ENCODE measurements at places on chromosomes 6 and 20.

GRCh38 chr6:149988550-149989346 is 25.0 kb downstream of the ULBP1 start:
- DNase-seq, result no peak

DNA sequence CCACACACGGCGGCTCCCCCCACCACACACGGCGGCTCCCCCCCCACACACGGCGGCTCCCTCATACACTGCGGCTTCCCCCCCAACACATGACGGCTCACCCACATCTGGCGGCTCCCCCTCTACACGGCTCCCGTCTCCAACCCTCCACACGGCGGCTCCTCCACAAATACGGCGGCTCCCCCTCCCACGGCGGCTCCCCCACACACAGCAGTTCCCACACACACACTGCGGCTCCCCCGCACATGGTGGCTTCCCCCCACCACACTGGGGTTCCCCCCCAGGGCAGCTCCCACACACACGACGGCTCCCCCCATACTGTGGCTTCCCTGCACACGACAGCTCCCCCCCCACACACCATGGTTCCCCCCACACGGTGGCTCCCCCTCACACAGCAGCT is 98.0 kb downstream of the TTLL2 start:
- DNase-seq, result no peak

- no peak for DNase-seq
These were observed 364.9 kb upstream of the RSPO3 start for GRCh38 chr6:126753606-126754005.

DNA sequence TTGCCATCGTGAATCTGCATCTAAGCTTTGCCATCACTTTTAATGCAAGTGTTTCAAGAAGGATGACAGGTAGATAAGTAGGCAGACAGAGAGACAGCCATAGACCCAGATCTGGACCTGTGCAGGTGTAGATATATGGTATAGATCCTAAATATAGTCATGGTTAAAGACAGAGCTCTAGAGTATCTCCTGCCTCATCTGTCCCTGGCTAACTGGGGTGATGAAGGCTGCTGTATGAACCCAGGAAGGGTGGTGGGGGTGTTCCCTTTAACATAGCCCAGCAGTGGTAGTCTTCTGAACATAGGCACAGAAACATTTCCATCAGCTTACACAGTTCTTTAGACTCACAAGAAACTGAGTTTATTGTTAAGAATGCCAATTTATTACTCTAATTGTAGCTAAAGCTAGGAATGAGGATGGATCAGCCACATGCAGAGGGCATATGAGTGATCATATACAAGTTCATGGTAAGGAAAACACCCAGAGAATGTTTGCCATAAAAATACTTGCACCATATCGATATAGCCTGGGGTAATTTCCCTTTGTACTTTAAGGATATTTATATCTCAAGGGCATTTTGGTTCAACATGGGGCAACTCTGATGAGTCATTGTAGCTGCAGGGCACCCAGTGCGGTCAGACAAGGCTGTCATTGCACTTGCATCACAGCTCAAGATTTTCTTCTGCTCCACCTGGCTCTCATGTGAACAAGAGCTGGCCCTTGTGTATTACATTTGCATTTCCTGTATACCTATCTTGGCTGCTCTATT is 587.2 kb downstream of the EPM2A start:
- no peak for DNase-seq

DNA sequence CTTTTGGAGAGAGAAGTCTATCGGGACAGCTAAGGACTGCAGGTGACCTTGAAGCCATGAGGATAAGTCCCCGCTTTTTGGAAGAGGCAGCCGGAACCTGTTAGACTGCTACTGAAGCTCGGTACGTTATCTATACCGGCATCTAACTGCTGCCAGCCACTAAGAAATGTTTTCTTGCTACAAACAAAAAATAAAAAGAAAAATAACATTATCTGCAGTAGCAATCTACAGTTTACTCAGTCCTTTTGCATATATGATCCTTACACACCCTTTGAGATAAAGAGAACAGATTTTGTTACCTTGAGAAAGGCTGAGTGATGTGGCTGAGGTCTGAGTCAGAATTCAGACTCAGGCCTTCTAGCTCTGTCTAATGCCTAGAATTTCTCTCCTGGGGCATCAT is 314.6 kb downstream of the CDH26 start:
- no peak for DNase-seq

DNA sequence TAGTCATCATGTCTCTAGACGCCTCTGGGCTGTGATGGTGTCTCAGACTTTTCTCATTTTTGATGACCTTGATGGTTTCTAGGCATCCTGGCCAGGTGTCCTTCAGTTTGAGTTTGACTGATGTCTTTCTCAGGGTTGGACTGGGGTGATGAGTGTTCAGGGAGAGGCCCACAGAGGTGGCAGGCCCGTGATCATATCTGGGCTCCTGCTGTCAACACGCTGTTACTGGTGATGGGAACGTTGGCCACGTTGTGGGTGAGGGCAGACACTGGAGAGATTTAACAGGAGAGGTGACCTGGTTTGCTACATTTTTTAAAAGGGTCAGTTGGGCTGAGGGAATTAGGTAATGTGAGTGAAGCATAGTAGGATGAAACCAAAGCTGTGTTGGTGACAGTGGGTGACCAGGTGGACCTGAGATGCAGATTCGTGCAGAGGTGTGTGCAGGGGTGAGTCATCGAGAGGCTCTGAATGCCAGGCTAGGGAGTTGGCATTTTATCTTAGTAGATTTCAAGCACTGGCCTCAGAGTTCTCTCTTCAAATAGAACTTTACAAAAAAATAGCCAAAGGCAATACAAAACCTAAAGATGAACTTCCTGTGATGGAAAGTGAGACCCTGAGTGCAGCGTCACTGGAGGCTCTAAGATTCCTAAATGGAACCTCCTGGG is 174.1 kb downstream of the CDH26 start:
- no peak for DNase-seq

GRCh38 chr6:34005901-34006531 is 139.9 kb downstream of the GRM4 start:
- DNase-seq, result no peak

DNA sequence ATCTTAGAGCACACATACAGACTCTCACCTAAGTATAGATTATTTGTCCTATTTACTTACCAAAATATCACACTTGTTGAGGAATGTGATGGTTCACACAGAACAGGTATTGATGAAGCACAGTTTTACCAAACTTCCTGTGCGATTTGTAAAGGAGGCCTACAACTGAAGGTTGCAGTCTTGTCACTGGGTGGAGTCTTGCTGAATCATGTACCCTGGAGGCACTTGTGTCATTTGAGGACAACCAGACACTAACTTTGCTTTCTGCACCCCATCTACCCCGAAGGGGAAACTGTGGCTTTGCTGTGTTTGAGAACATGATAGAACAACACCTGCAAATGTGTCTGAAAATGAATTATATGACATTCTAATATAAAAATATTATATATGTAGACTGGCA is 32.4 kb upstream of the HINT3 start:
- no peak for DNase-seq

GRCh38 chr6:14165091-14165490 is 47.5 kb downstream of the CD83 start:
- no peak for DNase-seq

GRCh38 chr20:36881331-36881730 is 5.4 kb downstream of the TLDC2 start:
- no peak for DNase-seq

DNA sequence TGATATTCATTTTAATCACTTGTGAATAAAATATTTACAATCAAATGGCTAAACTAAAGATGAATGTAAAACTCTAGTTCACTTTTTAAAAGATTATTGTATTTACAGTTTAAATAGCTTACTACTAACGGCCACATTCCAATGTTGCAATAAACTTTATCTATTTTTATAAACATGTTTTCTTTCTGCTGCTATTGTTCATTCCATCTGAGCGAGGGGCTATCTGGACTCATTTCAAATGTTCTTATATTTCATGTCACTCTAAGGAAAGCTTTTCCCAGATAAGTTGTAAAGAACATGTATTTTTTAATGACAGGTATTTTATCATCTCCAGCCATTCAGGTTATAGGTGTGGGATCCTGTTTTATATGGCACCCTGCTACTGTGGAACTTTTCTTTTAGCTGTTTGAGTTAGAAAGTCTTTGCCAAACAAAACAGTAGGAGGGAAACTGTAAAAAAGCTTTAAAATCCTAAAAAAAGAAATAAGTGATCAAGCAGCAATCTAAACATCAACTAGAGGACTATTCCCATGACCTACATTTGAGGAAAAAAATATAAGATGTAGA is 42.5 kb downstream of the HMGCLL1 start:
- DNase-seq, result no peak

DNA sequence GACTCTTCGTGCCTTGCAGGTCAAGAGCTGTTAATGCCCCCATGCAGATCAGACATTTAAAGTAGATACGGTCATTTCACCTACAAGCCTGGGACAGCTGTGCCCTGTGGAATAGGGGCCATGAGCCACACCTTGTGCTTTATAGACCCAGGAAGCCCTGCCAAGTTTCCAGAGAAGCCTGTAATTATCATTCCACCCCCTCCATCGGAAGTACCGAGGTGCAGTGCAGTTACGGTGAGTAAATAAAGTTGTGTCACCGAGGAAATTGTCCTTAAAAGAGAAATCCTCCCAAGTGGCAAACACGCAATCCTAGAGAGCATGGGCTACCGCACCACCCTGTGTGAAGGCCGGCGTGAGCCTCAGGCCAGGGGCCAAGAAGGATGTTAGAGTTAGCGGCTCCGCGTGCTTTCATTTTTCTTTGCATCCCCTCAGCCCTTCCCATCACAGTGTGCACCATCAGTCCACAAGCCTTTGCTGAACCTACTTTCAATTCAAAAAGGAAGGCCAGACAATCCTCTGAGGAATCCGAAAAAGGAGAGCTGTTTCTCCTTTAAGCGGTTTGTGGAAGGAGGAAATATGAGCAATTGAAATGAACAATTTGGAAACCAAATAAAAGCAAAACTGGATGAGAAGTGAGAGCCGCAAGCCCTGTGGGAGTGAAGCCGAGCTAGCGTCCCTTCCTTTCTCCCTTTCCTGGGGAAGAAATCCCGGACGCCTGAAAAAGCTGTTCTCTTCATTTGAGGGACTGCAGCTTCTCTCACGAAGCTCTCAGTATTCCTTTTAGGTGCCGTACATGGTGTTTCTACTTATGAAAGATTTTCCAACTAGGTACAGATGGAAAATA is 183.3 kb upstream of the PDE10A start:
- DNase-seq, result no peak

DNA sequence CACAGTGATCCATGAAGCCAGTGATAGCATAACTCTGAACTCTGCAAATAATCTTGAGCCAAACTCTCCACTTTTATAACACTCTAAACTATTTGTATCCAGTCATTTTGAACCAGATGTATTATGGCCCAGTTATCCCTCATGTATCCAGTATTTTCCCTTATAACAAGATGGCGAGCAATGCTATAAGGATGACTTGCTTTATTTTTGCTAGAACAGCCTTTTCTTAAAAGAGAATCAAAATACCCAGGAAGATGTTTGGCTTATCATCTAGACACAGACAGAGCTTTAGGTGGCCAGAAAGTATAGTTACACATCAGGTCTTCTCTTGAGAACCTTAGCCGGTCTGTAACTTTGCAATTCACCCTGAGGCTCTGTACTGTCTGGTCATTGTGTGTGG is 81.0 kb downstream of the DOK5 start:
- no peak for DNase-seq

GRCh38 chr6:111603685-111604084 is 2.0 kb downstream of the TRAF3IP2 start:
- no peak for DNase-seq

GRCh38 chr20:25258476-25258805 is 10.6 kb downstream of the PYGB start:
- no peak for DNase-seq

GRCh38 chr6:41025966-41026530 is 13.0 kb downstream of the UNC5CL start:
- DNase-seq, result no peak

GRCh38 chr6:139485742-139486475 is 111.5 kb upstream of the CITED2 start:
- DNase-seq, result no peak

GRCh38 chr6:84428300-84428907 is 201.0 kb upstream of the CEP162 start:
- peak; percentile 30 for DNase-seq
